Neural progenitor cell (in vitro differentiated cells): ENCODE measurements at places on chromosomes 13 and 19. TPM values are rescaled to one million over a fixed set of nuclear protein-coding genes. Genes with fewer than 3 reads are reported as not detected.

- no peak overlapping the region for H3K4me3 ChIP-seq
- H3K36me3 ChIP-seq = no peaks in the 10 kb centered on the region
- H3K27ac ChIP-seq = no peak overlapping the region
- H3K27me3 ChIP-seq = no peaks in the 10 kb centered on the region
- no peak for DNase-seq
These were observed 28.4 kb upstream of the LATS2 start for GRCh38 chr13:21089830-21090229.

CGB8 gene
- total RNA-seq = not detected in 2 replicates

CGB5 gene
- not detected in 2 replicates for total RNA-seq

- DNase-seq = no peak
- H3K36me3 ChIP-seq = no peaks in the 10 kb centered on the region
- H3K27me3 ChIP-seq = no peaks in the 10 kb centered on the region
- H3K4me1 ChIP-seq = peaks cover 7% of the 10 kb centered on the region
These were observed 4.2 kb downstream of the CLIP3 start for GRCh38 chr19:36028313-36029041.

DNA sequence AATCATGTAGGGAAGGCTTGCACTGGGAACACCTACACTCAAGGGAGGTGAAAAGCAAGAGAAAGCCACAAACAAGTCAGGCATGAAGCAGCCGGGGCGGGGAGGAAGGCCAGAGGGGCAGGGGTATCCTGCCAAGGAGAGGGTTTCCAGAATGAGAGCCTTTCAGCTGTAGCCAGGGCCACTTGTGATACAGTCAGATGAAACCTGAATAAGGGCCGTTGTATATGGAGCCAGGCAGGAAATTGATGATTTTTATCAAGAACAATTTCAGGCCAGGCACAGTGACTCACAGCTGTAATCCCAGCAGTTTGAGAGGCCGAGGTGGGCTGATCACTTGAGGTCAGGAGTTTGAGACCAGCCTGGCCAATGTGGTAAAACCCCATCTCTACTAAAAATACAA, 4.4 kb downstream of the TRPM4 start:
- H3K4me3 ChIP-seq = no peak overlapping the region
- no peak for DNase-seq
- H3K27me3 ChIP-seq = peaks cover 9% of the 10 kb centered on the region
- H3K4me1 ChIP-seq = no peaks in the 10 kb centered on the region
- H3K36me3 ChIP-seq = no peaks in the 10 kb centered on the region
